Right cardiac atrium (tissue), 5 donors: ENCODE measurements at places on chromosomes 4 and X. TPM values are rescaled to one million over a fixed set of nuclear protein-coding genes. Genes with fewer than 3 reads are reported as not detected.

The ADH1B gene
- total RNA-seq, result 197 TPM

The GAGE12F gene
- not detected for total RNA-seq

The CSAG1 gene
- not detected for total RNA-seq

The MAGEA3 gene
- not detected for total RNA-seq

The AKAP14 gene
- total RNA-seq, result not detected

The HELT gene
- not detected for total RNA-seq

The CT45A3 gene
- total RNA-seq, result not detected

The ADGRG4 gene
- not detected for total RNA-seq

The ETDA gene
- not detected for total RNA-seq

GRCh38 chrX:31228909-31229308 is 157.1 kb upstream of the FTHL17 start:
- DNase-seq, result no peak

DNA sequence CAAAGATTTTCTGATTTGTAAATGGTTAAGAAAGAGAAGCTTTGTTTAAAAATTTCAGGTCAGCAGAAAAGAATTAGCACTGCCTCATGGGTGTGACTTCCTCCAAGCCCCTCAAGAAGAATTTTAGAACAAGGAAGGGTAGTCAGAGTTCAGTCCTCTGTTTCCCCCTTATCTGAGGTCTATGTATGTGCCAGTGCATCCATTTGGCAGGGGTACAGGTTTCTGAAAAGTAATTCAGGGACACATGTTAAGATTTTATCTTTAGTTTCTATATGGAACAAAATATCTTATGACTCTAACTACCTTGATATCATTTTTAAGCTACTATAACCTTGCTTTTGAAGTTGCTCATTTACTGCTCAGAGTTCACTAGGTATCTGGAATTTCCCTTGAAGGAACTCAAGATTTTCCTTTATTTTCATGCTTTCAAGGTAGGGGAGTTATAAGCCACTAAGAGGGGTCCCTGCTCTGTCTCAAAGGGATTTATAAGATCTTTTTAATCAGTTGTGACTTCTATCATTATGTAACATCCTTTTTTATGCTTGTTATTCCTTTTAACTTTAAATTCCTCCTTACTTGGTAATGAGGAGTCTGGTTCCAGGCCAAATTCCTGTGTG is 24.4 kb upstream of the PLK4 start:
- DNase-seq, result no peak

- no peak for DNase-seq
Observed at GRCh38 chr4:69816236-69816635, 43.7 kb downstream of the SULT1E1 start.

DNA sequence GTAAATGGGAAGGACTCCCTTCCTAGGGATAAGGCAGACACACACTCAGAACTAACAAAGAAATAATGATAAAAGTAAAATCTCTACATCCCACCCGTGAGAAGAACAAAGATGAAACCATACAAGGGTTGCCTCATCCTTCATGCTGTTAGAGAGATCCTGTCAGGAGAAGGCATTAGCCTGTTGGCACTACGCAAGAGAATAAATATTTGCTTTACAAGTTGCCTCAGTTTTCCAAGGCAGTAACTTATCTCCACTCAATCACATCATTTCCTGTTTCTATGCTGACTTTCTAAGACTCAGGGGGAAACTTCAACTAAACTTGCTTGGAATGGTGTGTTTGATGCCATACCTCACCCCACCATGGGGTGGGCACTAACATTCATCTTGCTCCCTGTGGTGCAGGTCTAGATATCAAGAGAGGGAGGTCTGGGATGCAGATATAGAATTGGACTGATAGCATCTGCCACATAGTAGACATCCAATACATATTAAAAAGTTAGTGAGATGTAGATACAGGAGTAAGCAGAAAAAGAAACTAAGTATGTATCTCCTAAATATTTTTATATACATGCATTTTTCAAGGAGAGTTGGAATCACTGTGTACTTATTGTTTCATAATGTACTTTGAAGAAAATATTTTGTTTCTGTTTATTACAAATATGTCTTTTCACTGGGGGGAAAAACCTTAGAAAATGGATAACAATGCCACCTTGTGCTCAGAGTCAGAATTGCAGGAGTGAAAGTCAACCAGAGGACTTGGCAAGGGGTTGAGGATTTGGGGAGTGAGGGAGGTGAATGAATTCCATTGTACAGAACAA is 57.2 kb upstream of the BEX4 start:
- no peak for DNase-seq

DNA sequence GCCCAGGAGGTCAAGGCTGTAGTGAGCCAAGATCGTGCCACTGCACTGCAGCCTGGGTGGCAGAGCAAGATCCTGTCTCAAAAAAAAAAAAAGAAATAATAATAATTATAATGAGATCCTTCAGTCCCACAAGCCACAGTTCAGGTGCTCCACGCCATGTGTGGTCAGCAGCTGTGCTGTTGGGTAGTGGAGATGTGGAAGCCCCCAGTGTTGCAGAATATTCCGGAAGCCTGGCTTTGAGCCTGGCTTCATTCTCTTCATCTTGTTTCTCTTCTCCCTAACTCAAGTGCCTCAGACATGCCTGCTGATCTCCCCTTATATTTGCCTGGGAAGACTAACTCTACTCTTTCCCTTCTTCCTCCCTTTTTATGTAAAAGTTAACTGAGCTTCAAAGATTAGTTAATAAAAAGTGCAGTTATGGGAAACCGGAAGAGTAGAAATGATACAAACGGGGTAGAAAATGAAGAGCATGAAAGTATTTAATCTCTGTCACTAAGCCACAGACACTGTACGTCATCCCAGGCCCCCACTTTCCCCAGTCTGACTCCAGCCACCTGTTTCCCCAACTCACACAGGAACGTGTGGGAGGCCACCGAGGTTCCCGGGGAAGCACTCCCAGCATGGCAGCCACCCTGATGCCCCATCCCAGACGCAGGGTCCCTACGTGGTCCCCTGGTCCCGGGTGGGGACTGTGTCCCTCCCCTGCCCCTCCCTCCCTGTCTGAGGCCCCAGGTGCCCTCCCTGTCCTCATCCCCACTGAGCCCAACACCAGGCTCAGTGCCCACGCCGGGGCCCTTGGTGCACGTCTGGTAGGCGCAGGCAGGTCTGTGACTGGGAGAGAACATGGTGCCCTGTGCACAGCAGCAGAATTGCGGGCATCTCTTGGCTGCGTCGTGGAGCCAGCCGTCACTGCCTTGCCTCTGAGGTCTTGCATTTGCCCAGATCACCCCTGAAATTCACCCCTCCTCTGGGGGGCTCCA is 24.0 kb downstream of the PCGF3 start:
- DNase-seq, result peak; percentile 52

GRCh38 chrX:63285375-63285774 is 65.8 kb downstream of the SPIN4 start:
- no peak for DNase-seq

GRCh38 chrX:152907084-152907651 is 9.3 kb downstream of the ZNF185 start:
- peak; percentile 5 for DNase-seq
